ENCODE measurements at places on chromosomes 4 and X. TPM values are rescaled to one million over a fixed set of nuclear protein-coding genes. Genes with fewer than 3 reads are reported as not detected.

The SSX1 gene
- not detected for polyA plus RNA-seq

- DNase-seq: no peak
These were observed 1430.0 kb downstream of the ARAP2 start for GRCh38 chr4:34814266-34814665.

The ITGB1BP2 gene
- 1.3 TPM for polyA plus RNA-seq

- DNase-seq: no peak
These were observed 765 bp upstream of the SULT1E1 start for GRCh38 chr4:69860521-69861298.

- DNase-seq: no peak
These were observed 110.5 kb downstream of the ANXA3 start for GRCh38 chr4:78661921-78662521.

Data from right renal cortex interstitium (tissue), 3 donors.